Activated CD8-positive, alpha-beta memory T cell treated with anti-CD3 and anti-CD28 coated beads for 4 hours (primary cell): ENCODE measurements at places on chromosomes 2 and 18.

DNA sequence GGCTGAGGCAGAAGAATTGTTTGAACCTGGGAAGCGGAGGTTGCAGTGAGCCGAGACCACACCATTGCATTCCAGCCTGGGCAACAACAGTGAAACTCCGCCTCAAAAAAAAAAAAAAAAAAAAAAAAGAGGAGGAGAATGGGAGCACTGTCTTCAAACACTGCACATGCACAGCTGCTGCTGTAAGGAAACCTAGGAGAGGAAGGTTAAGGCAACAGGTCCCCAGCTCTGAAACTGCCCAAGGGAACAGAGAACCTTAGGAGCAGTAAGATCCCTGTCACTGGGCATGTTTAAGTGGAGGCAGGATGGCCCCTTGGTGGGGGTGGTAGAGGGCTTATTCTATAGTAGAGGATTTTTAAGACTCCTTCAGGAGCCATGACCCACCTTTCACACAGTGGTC, 111.2 kb downstream of the CLIP4 start:
- no peak for DNase-seq

DNA sequence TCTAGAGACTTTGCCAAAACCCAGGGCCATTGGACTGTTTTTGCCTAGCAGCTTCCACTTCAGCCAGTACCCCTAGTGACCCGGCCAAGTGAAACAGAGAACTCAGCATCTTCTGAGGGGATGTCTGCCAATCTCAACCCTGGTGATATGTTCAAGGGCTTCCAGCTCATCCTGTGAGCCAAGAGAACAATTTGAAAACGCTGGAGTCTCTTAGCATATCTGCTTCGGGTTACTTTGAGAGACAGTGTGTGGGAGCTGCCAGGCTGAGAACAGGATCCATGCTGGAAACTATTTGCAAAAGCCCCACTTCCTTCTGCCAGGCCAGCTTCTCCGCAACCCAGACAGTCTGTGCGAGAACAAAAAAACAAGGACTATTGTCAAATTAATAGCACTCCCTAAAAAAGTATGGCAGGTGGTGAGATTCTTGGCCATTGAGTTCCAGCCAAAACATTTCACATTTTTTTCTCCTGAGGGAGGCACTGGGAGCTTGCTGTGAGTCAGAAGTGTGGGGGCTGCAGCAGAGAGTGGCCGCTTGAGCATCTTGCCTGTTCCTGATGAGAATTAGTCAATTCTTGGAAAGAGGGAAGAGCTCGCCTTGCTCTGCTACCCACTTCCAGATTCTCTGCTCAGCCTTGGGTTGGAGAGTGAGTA, 395.6 kb upstream of the TRIB2 start:
- no peak for DNase-seq

- no peak for DNase-seq
These were observed 50.2 kb downstream of the SEMA4F start for GRCh38 chr2:74704216-74704615.

- no peak for DNase-seq
These were observed 1992.5 kb upstream of the PIK3C3 start for GRCh38 chr18:39962546-39962945.

GRCh38 chr2:47484396-47484795, 81.4 kb downstream of the MSH2 start:
- no peak for DNase-seq

GRCh38 chr2:151655663-151656398, 78.4 kb downstream of the NEB start:
- DNase-seq, result no peak

DNA sequence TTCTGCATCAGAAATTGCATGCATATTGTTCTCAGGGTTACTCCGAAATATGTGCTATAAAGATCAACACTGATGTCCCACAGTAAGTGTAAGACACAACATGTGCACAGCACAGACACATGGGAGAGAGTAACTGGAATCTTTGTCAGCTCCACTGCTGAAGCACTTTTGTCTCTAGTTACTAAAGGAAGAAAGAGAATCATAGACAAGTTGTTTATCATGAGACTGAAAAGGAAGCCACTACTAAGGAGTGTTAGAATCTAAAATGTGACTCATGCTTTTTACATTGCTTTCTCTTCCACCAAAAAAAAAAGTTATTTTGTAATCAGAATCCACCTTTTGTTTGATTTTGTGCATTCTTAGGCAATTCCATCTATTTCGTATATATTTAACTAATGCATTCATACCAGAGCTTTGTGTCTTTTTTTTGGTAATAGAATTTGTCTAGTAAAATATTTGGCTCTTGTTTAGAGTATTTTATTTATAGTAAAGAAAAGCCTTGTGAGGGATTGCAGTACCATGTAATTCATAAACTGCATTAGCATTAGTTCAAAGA, 502.4 kb downstream of the FBXO15 start:
- DNase-seq, result no peak

DNA sequence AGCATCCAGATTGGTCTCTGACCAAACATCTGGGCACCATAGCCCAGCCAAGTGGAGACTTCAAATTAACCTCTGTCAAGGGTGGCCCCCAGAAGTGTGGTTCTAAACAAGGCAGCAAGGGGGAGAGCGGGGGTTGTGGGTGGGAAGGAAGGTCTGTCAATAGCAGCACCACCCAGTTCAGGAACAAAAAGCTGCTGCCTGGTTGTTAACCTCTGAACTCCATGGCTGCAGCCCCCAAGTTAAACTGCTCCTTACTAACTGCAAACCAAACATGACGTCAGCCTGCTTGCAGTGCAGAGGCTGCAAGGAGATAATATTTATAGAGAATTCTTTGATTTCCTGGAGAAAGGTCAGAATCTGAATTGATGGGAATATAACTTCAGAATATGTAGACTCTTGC, 76.5 kb downstream of the ARL4C start:
- DNase-seq, result no peak

DNA sequence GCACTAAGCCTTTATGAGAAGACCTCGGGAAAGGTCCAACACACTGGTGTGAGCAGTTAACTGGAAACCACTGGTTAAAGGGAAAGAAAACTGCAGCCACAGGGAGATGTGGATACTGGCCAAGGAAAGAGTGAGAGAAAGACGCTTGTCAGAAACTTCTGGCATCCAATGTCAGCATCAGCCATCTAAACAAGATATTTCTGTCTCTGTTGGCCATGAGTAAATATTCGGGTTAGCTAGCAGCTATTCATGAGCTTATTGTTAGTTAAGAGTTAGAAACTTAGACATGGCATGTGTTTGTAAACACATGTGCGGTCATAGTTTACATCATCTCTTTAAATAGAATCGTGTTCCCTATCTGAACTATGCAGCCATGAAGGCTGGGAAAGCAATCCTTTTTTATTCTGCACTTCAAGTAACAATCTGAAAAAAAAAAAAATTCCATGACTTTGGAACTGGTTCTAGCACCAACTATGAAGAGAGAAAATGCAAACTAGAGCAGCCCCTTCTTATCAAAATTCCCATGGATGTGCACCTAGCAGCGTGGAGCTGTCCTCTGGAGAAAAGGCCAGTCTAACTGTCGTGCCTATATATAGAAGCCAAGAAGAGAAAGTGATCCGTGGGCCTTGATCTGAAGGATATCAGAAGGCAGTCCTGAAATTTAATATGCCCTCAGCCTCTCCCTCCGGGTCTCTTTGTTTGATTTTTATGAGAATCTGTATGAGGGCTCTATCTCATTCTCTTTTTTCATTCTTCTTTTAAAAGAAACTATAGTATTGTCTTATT, 84.0 kb upstream of the RFX8 start:
- no peak for DNase-seq

- DNase-seq, result no peak
These were observed 308.3 kb downstream of the TSN start for GRCh38 chr2:122063716-122064115.

DNA sequence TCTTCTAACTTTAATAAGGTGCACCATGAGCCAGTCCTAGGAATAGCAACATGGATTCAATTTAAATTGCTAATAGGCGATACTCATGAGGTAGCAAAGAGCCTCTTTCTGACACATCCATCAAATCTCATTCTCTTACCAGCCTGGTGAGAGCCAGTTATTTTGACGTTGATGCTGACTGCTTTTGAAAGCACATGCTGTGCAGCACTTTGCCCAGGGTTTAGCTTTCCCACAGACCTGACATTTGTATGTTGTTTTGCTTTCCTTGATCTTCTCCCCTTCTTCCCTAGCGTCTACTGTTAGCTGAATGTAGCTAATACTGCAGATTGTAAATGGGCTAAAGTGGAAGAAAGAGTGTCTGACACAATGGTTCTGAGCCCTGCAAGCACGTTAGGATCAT, 101.1 kb upstream of the CCDC85A start:
- DNase-seq, result no peak

GRCh38 chr2:99729104-99730025, 239.5 kb upstream of the REV1 start:
- DNase-seq, result no peak

- DNase-seq, result no peak
These were observed 352.6 kb downstream of the TNS1 start for GRCh38 chr2:217650229-217650628.

GRCh38 chr2:231190531-231191197, 7.8 kb upstream of the ARMC9 start:
- no peak for DNase-seq

DNA sequence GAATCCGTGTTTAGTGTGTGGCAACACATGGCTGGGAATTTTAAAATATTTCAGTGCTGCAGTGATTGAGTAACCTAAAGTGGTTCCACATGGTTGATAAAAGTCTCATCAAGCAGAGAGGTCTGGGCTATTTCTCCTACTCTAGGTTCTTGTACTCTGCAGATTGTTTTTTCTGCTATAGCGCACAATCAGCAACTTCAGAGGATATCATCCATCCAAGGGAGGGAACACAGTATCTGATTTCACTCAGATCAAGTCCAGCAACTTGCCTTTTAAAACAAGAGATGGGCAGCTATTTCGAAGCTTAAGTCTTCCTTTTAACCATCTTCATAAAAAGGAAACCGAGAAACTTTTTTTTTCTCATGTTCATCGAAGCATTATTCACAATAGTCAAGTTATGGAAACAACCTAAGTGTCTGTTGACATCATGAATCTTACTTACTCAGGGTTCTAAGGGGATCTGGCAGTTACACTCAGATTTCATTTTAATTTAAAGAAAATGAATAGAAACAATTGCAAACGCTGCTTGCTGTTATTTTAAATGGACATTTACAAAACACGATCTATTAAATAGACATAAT, 172.7 kb upstream of the TRIB2 start:
- DNase-seq, result no peak

DNA sequence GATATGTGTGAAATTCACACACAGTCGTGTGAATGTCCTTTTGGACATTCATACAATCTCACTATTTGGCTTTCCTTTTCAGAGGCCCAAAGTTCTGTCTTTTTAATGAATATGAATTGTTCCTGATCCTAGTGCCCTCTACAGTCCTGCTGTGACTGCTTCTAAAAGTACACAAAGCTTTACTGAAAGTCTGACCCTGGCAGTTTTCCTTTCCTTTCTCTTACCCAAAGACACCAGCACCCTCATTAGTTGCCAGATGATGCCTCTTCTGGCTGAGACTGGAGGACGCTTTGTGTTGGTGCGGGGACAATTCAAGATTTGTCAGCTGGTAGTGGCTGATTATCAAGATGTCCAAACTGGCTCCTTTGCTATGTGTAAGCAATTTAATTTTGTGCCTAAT, 81.8 kb upstream of the CDCA7 start:
- no peak for DNase-seq

GRCh38 chr18:37534627-37535026, 31.0 kb downstream of the CELF4 start:
- DNase-seq, result no peak

- no peak for DNase-seq
These were observed 112.6 kb downstream of the EHBP1 start for GRCh38 chr2:62817995-62818713.

DNA sequence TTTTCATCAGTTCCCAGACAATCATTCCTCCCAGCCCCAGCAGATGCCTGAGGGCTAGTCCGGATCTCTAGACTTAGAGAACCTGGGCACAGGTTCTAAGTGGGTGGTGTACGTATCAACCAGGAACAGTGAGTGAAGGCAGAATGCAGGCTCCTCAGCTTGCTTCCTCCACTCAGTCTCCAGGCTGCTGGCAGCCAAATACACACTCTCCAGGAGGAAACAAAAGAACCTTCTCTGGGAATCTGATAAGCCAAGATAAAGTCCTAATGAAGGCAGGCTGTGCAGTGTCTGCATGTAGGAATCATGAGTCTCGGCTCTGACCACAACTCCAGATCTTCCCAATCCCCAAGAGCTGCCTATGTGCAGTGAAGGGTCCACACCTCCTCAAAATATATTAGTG, 245.7 kb downstream of the SP3 start:
- DNase-seq, result no peak

- DNase-seq, result no peak
These were observed 456.9 kb downstream of the BCL11A start for GRCh38 chr2:60096556-60096955.

DNA sequence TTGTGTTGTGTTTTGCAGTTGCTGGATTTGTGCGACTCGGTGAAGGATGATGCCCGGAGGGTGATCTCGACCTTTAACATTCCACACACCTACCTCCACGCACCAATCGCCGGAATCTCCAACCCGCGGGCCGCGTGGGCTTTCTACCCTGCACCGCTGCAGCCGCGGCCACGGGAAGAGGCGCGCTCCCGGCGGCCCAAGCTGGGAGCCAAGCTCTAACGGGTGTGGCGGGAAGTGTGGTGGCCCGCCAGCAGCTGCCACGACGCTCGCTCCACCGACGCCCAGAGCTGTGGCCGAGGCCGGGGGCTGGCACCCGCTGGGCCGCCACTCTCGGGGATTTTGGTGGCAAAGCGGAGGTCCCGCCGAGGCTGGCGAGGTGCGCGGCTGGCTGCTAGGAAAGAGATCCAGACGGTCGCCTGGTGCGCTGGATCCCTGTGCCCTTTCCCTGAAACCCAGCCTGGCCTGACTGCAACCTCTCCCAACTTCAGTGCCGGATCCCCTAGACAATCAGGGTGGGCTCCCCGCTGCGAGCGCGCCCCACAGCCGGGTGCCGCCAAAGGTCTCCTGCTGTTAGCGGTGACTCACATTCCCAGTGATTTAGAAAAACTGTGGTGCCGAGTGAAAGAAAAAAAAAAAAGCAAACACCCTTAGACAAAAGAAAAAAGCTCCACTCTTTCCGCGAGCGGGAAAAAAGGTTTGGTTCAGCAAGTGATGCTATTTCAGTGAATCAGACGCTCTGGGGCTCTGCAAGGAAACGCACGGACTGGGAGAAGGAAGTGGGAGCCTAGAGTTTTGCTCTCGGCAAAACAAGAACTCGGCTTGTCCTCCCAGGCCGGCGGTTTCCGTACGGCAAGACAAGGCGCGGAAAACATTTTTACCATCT, 2.9 kb upstream of the BCL2L11 start:
- DNase-seq, result no peak

GRCh38 chr18:49055754-49056172, 105.0 kb upstream of the SMAD7 start:
- no peak for DNase-seq

- no peak for DNase-seq
These were observed 27.0 kb downstream of the LDLRAD4 start for GRCh38 chr18:13245481-13246000.

DNA sequence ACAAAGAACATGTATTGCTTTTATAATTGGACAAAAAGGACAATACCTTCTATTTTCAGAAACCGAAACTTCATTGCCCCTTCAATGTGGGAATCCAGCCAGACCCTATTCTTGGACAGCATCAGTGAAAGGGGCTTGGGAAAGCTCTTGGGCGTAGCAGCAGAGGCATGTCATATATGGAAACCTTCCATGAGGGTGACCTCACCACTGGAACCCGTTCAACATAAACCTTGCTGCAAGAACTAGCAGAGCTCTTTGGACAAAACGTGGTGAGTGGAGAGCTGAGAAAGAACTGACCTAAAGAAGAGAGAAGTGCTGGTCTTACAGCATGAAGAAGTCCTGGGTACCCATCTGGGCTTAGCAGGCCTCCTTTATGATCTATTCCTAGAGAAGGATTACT, 22.7 kb upstream of the ACTG2 start:
- no peak for DNase-seq
